ENCODE measurements at places on chromosomes 16 and 17. TPM values are rescaled to one million over a fixed set of nuclear protein-coding genes. Genes with fewer than 3 reads are reported as not detected.

Gene PIGL
- 45.7 TPM for total RNA-seq

Gene CDH15
- total RNA-seq, result not detected

Gene TAC4
- total RNA-seq, result not detected

Gene AANAT
- not detected for total RNA-seq

Gene MRM1
- 22.7 TPM for total RNA-seq

Gene TNFRSF13B
- total RNA-seq, result not detected
